Forelimb muscle (tissue), 1 donor: ENCODE measurements at places on chromosomes 16 and 17.

GRCh38 chr17:9587969-9588656, 11.7 kb downstream of the CFAP52 start:
- no peak for DNase-seq

DNA sequence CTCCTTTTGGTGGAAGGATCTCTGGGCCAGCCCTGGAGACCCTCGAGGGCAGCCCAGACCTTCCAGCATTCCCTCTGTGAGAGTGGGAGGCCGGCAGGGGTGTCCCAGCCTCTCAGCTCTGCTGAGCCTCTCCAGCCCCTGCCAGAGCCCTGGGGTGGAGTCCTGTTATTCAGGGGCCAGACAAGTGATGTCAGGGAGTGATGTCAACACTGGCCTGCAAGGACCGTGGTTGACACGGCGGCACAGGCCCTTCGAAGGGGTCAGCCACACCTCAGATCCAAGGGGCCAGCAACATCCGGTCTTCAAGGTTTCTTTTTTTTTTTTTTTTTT, 231.2 kb downstream of the KATNIP start:
- DNase-seq = peak; percentile 25

GRCh38 chr17:51954232-51954765, 204.2 kb downstream of the CA10 start:
- DNase-seq = no peak

DNA sequence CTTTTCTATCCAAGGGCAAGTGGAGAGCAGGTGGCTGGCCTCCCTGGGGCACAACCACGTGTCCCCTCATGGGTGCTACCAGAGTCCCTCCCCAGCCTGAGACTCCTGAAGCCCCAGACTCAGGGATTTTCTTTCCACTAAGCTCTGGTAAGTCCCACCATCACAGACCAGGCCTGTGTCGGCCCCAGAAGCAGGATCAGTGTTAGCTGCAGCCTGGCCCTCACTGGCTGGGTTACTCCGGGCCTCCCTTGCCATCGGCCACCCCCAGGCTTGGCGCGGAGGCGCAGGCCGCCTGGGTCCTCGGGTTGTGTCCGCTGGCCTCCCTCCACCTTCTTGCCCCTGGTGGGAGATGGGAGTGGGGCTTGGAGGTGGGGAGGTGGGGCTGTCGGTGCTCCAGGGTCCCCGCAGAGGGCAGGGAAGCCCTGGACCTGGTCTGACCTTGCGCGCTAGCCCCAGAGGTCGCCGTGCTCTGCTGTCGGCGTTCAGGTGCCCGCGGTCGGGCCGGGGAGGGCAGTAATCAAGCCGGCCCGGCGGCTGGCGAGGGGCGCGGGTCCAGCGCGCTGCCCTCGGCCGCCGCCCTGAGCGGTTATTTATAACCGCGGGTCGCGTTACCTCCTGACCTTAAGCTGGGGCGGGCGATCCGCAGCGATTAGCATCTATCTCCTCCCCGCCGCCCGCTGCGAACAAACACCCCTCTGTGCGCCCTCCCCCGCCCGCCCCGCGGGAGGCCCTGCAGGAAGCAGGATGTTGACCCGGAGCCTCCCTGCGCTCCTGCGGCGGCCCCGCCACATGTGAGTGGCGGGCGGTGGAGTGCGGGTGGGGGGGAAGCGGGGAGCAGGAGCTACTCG, 78.1 kb upstream of the TOB1 start:
- DNase-seq = no peak

DNA sequence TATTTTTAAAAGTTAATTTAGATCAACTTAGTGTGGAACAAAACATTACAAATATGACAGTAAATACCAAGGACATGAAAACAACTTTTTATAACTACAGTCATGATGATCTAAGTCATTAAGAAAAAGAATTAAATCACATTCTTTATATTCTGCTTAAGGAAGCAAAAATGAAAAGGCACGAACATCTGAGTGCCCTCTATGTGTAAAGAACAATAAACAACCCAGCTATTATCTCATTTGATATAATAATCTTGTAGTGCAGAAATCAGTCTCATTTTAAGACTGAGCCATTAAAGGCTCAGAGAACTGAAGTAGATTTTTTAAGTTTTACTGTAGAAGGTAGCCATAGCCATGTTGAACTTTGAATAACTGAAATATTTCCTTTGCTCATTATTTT, 13.4 kb downstream of the MYO1D start:
- no peak for DNase-seq

GRCh38 chr17:78174870-78175642, 6.7 kb downstream of the SYNGR2 start:
- DNase-seq = no peak

- DNase-seq = no peak
Observed at GRCh38 chr17:7466639-7467341, 12.6 kb downstream of the ZBTB4 start.

- DNase-seq = no peak
Observed at GRCh38 chr17:77125432-77125901, 15.3 kb upstream of the SEC14L1 start.

GRCh38 chr17:550041-550398, 164.6 kb downstream of the VPS53 start:
- DNase-seq = no peak

- DNase-seq = no peak
Observed at GRCh38 chr17:66807182-66807581, 27.7 kb upstream of the CACNG5 start.

DNA sequence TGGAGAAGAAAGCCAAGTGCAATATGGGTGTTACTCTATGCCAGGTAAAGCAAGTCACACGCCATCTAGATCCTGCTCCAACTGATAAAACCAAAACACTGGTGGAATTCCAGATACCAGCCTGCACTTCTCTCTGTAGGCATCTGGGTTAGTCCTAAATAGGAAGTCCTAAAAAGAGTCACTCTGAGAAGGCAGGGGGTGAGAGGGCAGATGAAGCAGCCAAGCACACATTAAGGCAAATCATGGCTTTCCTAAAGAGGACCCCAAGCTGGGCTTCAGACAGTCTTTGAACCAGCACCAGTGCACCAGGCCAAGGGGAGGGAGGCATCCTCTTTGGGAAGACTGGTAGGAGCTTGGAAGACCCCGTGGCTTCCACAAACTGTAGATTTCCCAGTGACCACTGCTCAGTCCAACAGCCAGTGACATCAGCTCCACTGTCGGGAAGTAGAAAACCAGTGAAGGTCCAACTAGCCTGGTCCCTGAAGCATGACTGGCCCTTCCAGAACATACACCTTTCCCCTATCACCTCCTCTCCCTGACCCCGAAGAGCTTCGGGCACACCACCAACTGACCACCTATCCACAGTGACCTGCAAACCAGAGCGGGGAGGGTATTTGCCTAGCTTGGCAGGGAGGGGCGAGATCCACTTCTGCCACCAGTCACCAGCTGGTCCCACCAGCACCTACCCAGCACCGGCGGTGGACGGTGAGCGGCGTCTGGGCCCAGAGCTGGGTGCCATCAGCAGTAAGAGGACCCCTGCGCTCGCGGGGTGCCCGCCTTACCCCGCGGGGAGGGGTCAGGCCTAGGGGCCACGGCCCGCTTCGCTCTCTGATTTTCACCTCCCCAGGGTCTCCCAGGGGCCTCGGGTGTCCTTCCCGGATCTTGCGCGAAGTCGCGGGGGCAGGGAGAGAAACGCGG, 1.0 kb downstream of the LITAF start:
- no peak for DNase-seq

GRCh38 chr16:74903120-74903519, 81.8 kb downstream of the WDR59 start:
- DNase-seq = no peak

DNA sequence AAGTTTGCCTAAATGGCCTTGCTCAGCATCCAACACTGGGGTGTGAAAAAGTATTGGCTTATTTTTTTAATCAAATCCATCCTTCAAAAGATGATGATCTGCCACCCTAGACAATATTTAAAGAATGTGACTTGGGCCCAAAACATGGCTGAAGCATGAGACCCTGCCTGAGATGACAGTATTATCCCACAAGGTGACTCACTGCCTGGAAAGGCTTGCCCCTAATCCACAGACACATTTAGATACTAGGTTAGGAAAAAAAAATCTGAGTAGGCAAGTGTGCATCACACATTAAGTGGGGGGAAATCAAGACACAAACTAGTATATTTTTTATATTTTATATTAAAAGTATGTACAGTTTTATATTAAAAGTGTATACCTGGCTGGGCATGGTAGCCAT, 38.4 kb downstream of the TOM1L2 start:
- DNase-seq = no peak

DNA sequence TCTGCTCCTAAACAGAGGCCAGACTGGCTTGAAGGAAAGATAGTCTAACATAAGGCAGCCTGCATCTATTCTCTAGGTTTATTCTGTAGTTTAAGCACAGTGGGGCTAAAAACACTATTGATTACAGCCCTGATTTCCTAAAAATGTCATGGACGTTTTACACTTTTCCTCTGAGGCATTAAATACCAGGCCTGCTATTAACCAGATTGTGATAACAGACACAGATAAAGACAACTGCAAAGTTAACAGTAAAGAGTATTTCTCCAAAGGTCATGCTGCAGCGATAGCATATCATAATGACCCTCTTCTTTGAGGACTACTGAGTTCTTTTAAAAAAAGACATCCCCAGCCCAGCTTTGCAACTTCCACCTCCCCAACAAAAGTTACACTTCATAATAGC, 59.6 kb upstream of the MON1B start:
- DNase-seq = no peak

DNA sequence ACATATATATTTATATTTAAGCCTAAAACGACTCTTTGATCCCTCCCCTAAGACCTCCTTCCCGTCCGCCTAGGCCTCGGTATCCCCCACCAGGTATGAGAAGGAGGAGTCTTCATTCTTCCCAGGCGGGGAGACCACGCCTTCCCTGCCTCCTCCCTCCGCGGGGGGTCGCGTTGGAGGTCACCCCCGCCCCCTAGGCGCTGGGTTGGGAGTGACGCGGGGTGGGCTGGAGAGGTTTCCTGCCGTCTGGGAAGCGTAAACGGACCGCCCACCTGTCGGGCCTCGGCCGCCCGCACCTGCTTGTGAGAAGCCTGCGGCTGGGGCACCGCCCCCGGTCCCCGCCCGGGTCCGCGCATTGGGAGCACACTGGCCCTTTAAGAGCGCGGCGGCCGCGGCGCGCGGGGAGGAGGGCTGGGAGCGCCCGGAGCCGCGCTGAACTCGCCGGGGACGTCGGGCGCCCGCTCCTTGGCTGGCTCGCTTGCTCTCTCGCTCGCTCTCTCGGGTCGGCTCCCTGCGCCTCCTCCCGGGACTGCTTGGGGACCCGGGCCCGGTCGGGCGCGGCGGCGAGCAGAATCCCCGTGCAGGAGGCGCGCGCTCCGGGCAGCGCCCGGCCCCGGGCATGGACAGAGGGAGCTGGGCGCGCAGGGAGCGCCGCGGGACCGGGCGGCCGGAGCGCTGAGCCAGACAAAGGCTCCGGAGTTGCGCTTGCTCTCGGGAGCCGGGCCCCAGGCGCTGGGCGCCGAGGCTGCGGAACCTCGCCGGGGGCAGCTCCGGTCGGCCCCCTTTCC, at the start of gene MMP15:
Gene MMP15, plus strand, starts transcription at position 404 of the 788 bp plus-strand sequence. CDS start 597 bp downstream, outside the sequence.
- no peak for DNase-seq

GRCh38 chr17:37642681-37643080, 565 bp downstream of the DDX52 start:
- no peak for DNase-seq

- no peak for DNase-seq
Observed at GRCh38 chr16:85424260-85425073, 188.7 kb upstream of the GSE1 start.

GRCh38 chr17:17408236-17408794, 68.5 kb upstream of the MED9 start:
- DNase-seq = no peak

- DNase-seq = no peak
Observed at GRCh38 chr16:73151225-73151624, 103.3 kb upstream of the ZFHX3 start.

DNA sequence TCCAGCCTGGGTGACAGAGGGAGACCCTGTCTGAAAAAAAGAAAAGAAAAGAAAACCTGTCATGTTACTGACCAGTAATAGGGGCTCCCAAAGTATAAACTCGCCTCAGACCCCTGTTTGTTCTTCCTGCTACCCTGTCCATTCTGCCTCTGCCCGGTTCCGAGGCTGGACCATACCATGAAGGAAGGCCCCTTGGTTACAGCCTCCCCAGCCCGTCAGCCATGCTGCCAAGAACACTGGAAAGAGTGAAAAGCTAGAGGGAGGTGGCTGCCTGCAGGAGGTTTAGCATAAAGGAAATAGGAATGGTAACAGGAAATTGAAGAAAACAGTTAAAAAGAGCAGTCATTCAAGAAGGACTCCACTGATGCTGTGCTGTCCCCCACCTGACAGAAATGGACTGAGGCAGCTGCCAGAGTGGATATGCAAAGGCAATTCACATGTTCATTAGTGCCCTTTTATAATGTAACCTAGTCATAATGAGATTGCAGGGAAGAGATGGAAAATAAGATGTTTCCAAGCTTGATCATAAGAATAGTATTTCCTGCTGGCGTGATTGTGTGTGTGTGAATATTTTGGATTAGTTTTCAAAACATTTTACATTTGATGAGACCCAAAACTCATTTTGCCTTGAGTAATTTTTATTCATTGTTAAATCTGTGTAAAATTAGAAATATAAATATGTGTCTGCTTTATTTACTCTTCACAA, 102.6 kb downstream of the GOSR1 start:
- DNase-seq = no peak

- DNase-seq = peak; percentile 96
Observed at GRCh38 chr16:27245276-27246172, 23.0 kb downstream of the NSMCE1 start.

GRCh38 chr17:34566201-34566600, 13.2 kb upstream of the TMEM132E start:
- DNase-seq = no peak

DNA sequence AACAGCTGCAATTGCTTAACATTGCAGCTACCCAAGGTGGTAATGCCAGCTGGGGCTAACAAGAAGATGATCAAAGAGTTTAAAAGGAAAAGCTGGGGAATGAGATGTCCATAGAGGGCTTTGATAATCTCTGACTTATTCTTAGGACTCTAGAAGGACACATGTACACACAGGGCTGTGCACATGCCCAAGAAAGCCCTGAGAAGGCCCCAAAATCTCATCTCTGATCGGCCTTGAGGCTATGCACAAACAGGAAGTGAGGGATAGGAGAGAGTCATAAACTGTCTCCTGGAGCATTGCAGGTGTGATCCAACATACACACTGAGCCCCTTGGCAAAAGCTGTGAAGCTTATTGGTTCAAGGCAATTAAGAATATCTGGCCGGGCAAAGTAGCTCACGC, 17.2 kb upstream of the RABEP1 start:
- no peak for DNase-seq

DNA sequence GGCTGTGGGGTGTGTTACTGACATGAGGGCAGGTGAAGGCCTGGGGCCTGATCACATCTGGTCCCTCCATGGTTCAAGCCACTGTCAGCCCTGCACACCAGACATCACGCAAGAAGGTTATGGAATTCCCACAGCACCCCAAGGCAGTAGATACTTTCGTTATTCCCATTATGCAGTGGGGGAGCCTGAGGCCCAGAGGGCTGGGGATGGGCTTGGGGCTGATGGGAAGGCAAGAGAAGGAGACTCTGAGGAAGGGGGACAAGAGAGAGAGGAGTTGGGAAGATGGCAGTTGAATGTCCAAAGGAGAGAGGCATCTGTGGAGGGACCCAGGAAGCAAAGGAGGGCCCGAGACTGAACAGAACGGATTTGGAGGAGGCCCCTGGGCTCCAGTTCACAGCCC, 34.7 kb downstream of the TRPV2 start:
- DNase-seq = no peak

GRCh38 chr17:67095803-67096202, 51.4 kb downstream of the CACNG1 start:
- no peak for DNase-seq
